ENCODE measurements at places on chromosomes 1 and 21.

DNA sequence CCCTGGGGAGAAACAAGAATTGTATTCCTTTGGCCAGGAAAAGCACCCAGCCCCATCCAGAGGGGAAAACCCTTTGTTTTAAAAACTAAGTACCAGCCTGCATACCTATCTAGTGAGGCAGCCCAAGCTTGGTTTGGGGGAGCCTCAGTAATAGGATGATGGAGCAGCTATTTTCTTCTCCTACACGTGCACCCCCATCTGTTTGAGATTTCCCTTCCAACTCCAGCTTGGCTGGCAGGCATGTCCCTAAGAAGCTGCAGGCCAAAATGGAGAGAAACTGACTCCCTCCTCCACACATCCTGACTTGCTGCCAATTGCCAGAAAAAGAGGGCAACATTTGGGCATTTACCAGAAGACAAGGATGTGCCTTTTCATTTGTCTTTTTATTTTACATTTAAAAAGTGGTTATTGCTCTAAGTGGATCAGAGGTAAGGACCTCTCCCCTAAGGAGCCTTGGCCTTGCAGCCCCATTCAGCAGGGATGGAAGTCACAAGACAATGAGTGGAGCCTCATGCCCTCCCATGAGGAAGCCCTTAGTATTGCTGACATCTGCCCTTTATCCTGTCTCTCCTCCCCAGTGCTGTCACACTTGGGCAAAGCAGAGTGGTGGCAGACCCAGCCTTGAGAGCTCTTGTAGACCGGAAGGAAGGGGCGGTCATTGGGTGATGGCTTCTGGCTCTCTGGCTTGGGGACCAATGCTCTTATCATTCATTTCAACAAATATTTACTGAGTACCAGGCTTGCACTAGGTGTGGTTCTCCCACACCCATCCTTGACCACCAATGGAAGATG, 8.6 kb downstream of the FNDC5 start:
- no peak for DNase-seq

GRCh38 chr1:159827549-159827948, 876 bp downstream of the SLAMF8 start:
- no peak for DNase-seq

DNA sequence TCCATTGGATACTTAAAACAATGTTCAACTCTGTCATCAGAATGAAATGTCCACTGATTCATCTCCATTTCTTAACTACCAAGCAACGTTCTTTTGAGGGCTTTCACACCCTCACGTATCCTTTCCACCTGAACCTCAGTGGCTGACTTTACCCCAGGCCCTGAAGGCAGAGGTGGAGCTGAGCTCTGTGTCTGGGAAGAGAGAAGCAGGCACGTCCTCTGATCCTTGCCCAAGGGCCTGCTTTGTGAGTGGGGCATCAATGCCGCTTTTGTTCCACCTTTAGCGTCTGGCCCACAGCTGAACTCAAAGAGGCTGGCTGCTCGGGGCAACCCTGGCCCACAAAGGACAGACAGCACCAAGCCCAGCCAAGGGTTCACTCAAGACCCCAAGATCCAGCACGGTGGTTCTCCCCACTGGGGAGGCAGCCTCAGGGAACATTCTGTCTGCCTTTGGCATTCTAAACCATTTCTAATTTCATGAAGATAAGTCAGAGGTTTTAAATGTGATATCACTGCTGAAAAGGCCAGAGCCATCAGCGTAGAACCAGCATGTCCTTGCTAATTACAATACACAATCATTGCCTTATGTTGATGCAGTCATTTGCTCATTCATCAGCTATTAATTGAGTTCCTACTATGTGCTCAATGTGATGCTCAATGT, 126.0 kb upstream of the UBE2U start:
- no peak for DNase-seq

DNA sequence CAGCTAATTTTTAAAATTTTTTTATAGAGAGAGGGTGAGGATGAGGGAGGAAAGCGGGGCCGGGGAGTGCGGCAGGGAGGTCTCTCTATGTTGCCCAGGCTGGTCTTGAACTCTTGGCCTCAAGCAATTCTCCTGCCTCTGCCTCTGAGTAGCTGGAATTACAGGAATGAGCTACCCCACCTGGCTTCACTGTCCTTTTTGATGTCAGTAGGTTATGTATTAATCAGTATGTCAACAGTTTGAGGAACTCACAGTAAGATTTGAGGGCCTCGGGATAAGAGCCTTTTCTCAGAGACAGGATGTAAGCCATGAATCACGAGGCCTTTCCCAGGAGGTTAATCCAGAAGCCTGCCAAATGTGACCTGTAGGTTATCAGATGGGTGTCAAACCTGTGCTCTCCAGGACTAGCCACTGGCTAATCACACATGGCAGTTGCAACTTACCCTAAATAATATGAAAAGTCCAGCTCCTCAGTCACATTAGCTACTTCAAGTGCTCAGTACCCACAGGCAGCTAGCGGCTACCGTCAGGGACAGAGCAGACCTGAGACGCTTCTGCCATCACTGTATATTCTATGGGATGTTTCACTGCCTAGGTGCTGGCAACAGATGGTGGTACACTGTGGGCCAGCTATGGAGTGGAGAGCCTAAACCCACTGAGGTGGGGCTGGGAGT, 33.1 kb downstream of the TRIM67 start:
- no peak for DNase-seq

DNA sequence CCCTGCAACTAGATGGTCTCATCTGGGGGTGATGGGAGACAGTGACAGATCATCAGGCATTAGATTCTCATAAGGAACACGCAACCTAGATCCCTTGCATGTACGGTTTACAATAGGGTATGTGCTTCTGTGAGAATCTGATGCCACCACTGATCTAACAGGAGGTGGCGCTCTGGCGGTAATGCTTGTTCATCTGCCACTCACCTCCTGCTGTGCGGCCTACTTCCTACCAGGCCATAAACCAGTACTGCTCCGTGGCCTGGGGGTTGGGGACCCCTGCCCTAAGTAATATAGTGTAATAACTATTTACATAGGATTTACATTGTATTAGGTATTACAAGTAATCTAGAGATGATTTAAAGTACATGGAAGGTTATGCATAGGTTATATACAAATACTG, 134.9 kb downstream of the CLEC20A start:
- DNase-seq = no peak

DNA sequence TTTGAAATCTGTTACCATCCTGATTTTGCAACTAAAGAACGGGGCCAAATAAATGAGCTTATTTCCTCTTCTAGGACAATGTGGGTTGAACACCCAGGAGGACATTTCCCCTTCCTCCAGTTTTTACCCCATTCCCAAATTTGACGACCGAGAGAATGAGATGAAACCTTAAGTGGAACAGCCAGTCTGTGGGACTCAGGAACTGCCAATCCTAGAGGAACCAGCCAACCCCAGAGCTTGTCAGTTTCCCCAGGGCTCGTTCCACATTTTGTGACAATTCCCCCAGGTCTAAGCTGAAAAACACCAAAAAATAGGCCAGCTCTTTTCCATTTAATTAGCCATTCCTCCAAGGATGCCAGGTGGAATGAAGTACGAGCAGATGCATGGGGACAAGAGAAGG, 21.3 kb upstream of the MAPKAPK2 start:
- no peak for DNase-seq

- DNase-seq = no peak
Observed at GRCh38 chr1:10617318-10617717, 142.6 kb downstream of the PEX14 start.

GRCh38 chr21:42616941-42617340, 36.5 kb upstream of the PDE9A start:
- DNase-seq = no peak

GRCh38 chr1:39268112-39268581, 63.7 kb downstream of the MACF1 start:
- peak; percentile 67 for DNase-seq

- DNase-seq = no peak
Observed at GRCh38 chr1:118136187-118136941, 48.7 kb downstream of the SPAG17 start.

- no peak for DNase-seq
Observed at GRCh38 chr1:209010475-209011230, 572.9 kb upstream of the CAMK1G start.

DNA sequence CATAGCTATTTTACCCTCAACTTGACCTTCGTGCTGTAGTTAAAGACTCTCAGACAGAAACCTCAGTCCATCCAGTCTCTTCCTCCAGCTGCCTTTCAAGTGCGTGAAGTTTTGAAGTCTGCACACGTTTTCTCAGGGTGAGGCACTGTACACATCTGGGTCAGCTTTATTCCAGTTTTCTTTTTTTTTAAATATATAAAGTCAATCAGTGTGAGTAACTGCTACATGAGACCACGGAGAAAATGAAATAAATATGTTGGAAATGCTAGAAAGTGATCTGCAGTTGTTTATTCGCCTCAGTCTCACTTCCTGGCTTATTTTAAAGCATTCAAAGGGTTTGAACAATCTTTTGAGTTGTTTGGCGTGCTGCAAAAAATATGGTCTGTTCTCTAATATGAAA, 135.7 kb downstream of the ROR1 start:
- DNase-seq = no peak

DNA sequence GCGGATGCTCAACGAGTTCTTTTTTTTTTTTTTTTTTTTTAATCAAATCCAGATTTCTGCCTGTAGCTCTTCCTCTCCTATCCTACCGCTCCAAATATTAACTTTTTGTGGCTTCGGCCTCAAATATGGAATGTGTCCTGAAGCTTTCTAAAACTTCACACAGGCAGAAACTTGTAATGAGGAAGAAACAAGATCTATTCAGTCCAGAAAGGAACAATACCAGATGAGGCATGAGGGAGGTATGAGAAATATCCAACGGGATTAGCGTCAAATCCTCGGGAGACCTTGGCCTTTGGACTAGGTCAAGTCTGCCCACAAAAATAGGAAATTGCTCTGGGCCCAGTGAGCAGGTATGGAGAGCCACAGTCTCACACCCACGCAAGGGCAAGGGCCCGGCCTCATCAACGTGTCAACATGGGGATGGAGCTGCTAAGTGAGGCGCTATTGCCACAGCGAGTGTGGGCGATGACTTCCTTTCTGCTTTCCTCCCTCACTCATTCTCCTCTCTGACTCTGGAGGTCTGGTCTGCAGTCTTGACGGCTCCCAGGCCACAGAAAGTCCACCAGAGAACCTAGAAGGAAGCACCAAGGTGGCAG, 66.6 kb downstream of the BCAR3 start:
- no peak for DNase-seq

DNA sequence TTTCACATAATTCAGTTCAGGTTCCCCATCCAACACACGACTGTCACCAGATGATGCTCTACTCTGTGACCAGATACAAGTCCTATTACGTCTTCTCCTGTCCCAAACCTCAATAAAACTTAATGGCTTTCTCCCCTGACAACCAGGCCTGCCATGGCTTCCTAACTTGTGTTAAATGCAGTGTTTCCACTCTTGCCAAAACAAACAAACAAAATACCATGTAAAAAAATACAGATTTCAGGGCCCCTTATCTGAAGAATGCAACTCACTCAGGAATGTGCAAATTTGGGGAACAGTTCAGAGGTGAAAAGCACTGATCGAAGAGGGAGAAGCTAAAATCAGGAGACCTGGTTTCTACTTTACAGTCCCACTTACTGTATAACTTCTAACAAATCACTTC, 863 bp upstream of the NUF2 start:
- no peak for DNase-seq

GRCh38 chr1:222275729-222276465, 272.0 kb downstream of the HHIPL2 start:
- DNase-seq = no peak

DNA sequence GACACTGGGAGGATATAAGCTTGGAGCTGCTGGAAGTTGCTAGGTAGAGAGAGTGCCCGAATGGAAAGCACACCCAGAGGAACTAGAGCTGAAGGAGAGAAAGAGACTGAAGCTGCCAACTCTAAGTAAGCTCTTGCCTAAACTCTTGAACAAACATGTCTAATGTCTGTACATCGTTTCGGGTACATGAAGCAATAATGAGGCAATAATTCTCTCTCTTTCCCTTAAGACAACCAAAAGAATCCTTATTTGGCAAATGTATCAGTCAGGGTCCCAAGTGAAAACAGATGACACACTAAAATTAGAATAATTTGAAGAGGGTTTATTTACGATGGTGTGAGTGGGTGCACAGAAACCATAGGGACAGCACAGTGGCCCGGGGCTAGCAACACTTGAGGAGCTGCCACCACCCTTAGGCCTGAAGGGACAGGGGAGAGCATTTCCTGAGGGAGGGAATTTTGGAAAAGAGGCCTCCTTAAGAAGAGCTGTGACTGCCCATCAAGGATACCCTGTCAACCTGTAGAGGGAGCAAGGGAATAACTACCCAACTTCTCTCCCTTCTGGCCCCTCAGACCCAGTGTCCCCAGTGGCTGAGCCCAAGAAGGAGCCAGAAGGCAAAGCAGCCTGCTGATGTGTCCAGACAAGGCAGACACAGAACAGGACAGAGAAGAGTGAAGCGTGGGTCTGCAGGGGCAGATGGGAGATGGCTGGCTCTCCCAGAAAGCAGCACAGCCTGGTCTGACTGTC, 36.1 kb upstream of the KHDRBS1 start:
- DNase-seq = no peak

DNA sequence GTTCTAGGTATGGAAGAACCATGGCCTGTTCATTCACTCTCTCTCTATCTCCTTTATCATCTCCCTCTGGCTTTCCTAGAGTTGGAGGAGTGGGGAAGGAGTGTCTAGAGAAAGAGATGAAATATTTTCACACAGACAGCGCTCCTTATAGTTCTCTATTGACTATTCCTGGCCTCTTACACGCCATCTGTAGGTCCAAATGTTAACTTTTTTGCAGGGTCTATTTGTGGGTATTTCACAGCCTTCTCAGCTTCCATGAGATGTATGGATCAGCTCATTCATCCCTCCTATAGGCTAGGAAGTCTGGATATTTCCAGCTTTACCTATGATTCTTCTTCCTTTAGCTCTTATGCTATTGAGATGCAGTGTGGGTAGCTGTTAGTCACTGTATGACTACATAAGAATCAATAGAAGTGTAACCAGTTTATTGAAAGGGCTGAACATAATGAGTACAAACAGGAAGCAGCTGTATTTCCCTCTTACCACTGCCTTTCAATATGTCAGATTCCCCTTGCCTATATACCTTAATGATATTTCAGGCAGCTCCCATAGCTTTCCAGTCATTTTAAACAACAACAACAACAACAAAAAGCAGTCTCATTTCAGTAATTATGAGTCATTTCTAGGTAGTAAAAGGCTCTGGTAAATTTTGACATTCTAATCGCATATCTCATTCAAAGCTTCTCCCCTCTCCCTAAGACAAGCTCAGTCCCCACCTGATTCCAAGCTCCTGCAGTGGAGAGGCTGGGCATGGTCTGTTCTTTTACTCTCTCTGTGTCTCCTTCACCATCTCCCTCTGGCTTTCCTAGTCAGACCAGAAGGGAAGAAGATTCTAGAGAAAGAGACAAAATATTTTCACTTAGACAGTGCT, 149.5 kb downstream of the TTLL7 start:
- DNase-seq = no peak

All from ovary (tissue), 10 donors.